ENCODE measurements at places on chromosomes 12 and 14.
A peak's percentile ranks its signal among the peaks of the same experiment; 100 is the strongest.

- DNase-seq, result no peak
Observed at GRCh38 chr14:74660167-74660566, 48.1 kb upstream of the LTBP2 start.

DNA sequence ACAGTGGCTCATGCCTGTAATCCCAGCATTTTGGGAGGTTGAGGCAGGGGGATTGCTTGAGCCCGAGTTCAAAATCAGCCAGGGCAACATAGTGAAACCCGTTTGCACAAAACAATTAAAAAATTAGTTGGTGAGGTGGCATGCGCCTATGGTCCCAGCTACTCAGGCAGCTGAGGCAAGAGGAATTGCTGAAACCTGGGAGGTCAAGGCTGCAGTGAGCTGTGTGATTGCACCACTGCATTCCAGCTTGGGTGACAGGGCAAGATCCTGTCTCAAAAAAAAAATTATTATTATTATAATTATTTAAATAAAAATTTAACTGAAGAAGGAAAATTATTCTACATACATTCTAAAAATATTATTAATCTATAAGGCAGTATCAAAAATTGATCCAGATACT is 164.1 kb downstream of the ITPR2 start:
- no peak for DNase-seq

GRCh38 chr12:40152783-40153383 is 47.0 kb upstream of the SLC2A13 start:
- peak; percentile 28 for DNase-seq

DNA sequence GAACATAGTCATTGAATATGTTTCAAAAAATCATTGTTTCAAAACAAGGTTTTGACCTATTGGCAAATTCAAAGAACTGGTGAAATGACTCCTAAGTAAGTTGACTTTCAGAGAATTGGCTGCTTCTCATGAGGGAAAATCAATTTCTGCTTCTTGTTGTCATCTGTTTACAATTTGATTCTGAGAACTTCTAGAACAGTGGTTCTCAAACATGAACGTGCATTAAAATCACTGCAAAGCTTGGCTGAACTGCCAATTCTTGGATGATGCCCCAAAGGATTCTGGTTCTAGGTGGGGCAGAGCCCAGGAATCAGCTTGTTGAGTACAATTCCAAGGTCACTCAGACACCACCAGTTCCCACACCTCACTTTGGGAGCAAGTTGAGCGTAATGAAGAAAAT is 83.9 kb downstream of the ZFP36L1 start:
- no peak for DNase-seq

- no peak for DNase-seq
Observed at GRCh38 chr14:25349269-25349668, 299.3 kb upstream of the STXBP6 start.

- peak; percentile 35 for DNase-seq
Observed at GRCh38 chr14:49954171-49954631, 61.3 kb downstream of the ARF6 start.

DNA sequence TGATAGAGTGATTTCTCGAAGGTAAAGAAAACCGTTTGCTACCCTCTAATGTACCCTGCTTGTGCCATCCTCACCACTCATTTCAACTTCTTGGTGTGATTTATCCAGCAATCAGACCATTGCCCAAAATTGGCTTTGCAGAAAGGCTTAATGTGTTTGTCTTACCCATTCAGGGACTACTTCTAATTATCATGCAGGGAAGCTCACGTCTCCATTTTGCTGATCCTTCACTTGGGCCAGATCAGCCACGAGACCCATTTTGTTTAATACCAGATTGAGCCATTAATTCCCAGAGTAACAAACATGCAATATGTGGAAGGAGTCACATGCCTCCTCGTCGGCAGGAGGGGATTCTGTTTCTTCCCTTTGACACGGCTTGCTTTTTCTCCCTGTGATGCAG is 51.1 kb upstream of the CRY1 start:
- DNase-seq, result no peak

GRCh38 chr12:122969676-122970075 is 3.4 kb upstream of the ABCB9 start:
- DNase-seq, result no peak

GRCh38 chr12:67594888-67595287 is 53.7 kb upstream of the DYRK2 start:
- no peak for DNase-seq

GRCh38 chr14:70011098-70011497 is 131.9 kb downstream of the SMOC1 start:
- DNase-seq, result no peak

- DNase-seq, result no peak
Observed at GRCh38 chr12:113448873-113449272, 22.8 kb downstream of the LHX5 start.

- no peak for DNase-seq
Observed at GRCh38 chr14:81927070-81927469, 393.4 kb upstream of the SEL1L start.

GRCh38 chr12:57834086-57834876 is 12.2 kb downstream of the CTDSP2 start:
- DNase-seq, result no peak

DNA sequence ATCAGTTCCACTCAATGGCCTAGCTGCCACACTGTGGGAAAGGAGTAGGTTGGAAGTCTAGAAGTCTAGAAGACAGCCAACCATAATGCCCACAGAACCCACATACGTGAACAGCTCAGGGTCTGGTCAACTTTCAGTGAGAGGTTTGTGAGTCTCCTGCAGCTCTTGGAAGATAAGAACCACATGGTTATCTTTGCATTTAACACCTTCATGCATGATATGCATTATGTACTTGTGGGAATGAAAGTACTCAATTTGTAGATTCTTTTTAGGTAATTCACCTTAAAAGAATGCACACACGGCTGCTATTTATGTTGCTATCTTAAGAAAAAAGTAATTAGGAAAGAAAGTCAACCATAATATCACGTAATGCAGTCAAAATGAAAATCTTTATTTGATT is 126.7 kb downstream of the ESRRB start:
- no peak for DNase-seq

GRCh38 chr12:81114226-81114625 is 36.3 kb downstream of the ACSS3 start:
- no peak for DNase-seq
